Pancreas (tissue), 10 donors: ENCODE measurements at places on chromosomes 3 and 15. TPM values are rescaled to one million over a fixed set of nuclear protein-coding genes. Genes with fewer than 3 reads are reported as not detected.

The FYCO1 gene
- 19.0 TPM for total RNA-seq

The C3orf20 gene
- not detected for total RNA-seq

The POLQ gene
- 0.09 TPM for total RNA-seq

The EFCC1 gene
- total RNA-seq, result 0.66 TPM

The ROPN1 gene
- total RNA-seq, result not detected

The GOLGA8T gene
- 0.95 TPM for total RNA-seq

The NTRK3 gene
- 0.79 TPM for total RNA-seq

The CCDC39 gene
- not detected for total RNA-seq

The GOLGA6D gene
- not detected for total RNA-seq

The WDR93 gene
- total RNA-seq, result 0.19 TPM

The TMCO5A gene
- total RNA-seq, result not detected

The PLA2G4E gene
- 0.06 TPM for total RNA-seq

The CLDN16 gene
- total RNA-seq, result 0.46 TPM

The TIMP4 gene
- total RNA-seq, result 1.5 TPM

The DLEC1 gene
- total RNA-seq, result 0.20 TPM

The ILDR1 gene
- total RNA-seq, result 8.2 TPM

The CAPN7 gene
- 18.5 TPM for total RNA-seq

The IL5RA gene
- not detected for total RNA-seq
